Ascending aorta (tissue), 2 donors: ENCODE measurements at places on chromosomes 1 and 21.

- DNase-seq: no peak
Observed at GRCh38 chr1:194347200-194347599, 1160.8 kb upstream of the B3GALT2 start.

DNA sequence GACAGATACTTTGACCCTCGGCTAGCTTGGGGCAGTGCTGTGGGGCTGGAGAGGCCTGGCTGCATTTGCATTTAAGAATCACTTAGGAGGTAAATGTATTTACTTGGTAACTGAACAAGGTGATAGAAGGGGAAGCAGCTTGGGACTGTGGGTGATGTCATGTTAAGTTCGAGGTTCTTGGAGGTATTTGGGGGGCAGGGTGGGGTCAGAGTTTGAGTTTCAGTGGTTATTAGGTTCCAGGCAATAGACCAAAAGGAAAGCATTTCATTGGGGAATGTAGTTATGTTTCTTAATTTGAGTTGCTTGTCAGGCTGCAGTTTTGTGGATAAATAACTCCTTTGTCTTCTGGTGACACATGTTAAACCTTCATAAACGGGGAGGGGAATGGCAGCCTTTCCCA, 2.4 kb upstream of the FAM78B start:
- DNase-seq: no peak

DNA sequence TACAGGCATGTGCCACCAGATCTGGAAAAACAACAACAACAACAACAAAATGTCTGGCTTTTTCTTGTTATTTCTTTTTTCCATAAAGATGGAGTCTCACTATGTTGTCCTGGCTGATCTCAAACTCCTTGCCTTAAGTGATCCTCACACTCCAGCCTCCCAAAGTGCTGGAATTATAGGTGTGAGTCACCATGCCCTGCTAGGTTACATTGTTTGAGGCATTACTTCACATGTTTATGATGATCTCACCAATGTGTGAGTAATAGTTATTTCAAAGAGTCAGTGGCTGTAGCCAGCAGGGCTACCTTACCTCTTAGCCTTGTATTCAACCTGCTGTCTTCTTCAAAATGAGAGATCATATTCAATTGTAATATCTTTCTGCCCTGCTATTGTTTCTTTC, 445.7 kb downstream of the AMY1C start:
- DNase-seq: no peak

- no peak for DNase-seq
Observed at GRCh38 chr1:212457740-212458338, 25.1 kb downstream of the NENF start.

DNA sequence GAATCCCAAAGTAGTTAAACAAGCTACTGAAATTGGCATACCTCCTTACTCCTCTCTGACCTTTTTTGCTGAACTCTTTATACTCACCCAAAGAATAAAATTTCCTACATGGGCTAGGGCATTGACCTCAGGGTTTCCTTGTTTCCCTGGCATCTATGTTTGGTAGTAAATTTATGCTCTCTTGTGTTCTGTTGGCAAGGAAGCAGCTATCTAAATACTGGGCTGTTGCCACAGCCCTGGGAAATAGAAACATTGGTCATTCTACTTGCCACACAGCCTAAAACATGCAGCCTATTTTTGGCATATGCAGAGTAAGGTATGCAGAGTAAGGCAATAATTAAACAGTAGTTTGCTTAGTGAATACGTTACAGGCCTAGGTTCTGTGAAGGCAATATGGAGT, 351.4 kb downstream of the HLX start:
- no peak for DNase-seq

DNA sequence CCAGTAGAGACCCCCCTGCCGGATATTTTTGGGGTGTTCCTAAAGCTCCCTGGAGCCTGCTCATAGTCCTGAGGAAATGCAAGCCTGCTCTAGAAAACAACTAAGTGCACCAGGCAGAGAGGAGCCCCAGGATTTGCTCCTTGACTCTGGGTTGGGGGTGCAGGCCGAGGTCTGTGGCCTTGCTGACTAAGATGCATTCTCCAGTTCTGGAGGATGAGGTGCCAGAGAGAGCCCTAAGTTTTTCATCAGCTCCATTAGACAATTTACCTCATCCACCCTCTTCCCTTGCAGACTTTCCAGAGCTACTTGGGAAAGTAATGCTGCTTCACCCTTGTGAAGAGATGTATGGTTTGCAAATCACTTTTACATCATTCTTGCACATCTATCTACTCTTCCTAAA, 9.1 kb downstream of the TUFT1 start:
- DNase-seq: no peak
